ENCODE measurements at places on chromosomes 5 and 9.

DNA sequence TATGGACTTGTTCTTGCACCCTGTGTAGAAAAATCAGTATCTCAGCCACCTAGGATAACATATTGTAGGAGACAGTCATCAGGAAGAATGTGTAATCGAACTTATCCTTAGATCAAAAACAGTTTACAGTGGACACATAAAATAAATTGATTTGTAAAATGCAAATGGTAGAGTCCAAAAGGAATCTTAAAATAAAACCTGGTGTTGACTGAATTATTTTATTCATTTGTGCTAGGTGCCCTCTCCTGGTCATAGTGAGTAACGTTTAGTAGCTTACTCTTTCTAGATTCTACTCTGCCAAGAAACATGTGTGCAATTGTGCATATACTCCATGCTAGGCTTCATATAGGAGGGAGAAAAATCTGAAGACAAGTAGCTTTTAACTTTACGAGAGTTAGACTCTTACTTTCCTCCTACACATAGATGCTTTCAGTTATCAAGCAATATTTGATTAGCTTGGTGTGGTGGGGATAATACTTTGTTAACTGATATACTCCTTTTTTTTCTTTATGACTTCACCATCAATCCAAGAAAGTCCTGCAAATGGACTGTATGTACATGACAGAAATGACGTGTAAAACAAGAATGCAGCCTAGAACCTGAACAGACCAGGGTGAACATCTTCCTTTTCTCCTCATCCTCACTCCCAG, 23.7 kb upstream of the LOX start:
- DNase-seq, result peak; percentile 78

GRCh38 chr9:105994970-105995369, 300.6 kb downstream of the TMEM38B start:
- no peak for DNase-seq

DNA sequence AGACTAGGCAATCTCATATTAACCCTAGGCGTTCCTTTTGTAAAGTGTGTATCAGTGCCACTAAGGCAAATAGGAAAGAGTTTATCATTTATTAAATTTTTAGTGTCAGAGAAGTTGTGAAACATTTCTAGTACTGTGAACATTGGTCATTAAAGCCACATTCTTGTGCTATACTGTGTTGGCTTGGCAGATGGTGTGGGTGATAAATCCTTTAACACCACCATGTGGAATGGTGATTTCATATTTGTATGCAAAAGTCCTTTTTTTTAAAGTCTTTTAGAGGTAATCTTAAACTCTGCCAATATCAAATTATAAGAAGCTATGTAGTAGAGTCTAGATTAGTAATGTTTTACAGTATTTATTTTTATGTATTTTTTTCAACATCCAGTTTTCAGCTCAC, 18.1 kb downstream of the SLC12A2 start:
- DNase-seq, result peak; percentile 34

DNA sequence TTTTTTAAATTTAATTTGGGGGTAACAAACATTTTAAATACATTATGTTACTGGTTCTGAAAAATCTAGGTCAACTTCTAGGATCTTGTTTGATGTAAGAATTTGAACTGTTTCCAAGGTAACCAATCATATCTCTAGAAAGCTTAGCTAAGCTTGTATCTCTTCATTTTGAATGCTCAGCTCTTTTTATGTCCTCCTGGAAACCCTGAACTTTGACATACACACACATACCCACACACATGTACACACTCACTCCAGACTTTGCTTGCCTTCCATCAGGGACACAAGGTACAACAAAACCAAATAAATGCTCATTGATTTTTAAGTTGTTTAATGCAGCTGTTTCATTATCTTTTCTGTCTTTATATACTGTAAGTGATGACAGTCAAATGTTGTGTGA, 178.5 kb downstream of the RAB3C start:
- no peak for DNase-seq

All from HCEC 1CT (cell line).